Spleen (tissue), 13 donors: ENCODE measurements at places on chromosomes 12 and 14. TPM values are rescaled to one million over a fixed set of nuclear protein-coding genes. Genes with fewer than 3 reads are reported as not detected.

- no peak for DNase-seq
These were observed 45.4 kb upstream of the NR2C1 start for GRCh38 chr12:95118788-95119179.

- no peak for DNase-seq
These were observed 19.0 kb upstream of the KRAS start for GRCh38 chr12:25269701-25270100.

DNA sequence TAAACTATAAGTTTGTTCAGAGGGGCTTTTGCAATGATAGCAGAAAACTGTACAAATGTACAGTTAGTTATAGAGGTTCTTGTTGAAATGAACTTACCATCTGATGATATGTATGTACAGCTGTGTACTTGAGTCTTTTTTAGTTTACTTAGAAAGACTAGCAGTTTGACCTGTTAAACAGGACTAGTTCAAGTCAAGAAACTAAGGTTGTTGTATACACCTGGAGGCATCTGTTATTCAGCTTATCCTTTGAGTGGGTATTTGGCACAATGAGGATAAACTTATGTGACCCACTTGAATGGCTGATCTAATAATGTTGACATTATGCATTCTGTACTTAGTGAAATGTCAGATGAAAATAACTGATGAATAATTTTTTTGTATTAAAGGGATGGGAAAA lies 13.4 kb downstream of the MTERF2 start:
- DNase-seq: no peak

CRIP2 gene
- polyA plus RNA-seq: 97.7 TPM

- peak; percentile 95 for DNase-seq
These were observed 26.1 kb upstream of the UBC start for GRCh38 chr12:124940393-124941169.

- DNase-seq: peak; percentile 89
These were observed at the start of gene ADCY4 for GRCh38 chr14:24334431-24335291. TSS of gene ADCY4 (minus strand) at chr14:24335071. CDS start at chr14:24334652, 419 bp downstream.

GRCh38 chr12:91513313-91513712 lies 330.7 kb upstream of the DCN start:
- no peak for DNase-seq

NEMP1 gene
- 5.1 TPM for polyA plus RNA-seq

CLEC4A gene
- 15.3 TPM for polyA plus RNA-seq

GPR84 gene
- 0.35 TPM for polyA plus RNA-seq

DNA sequence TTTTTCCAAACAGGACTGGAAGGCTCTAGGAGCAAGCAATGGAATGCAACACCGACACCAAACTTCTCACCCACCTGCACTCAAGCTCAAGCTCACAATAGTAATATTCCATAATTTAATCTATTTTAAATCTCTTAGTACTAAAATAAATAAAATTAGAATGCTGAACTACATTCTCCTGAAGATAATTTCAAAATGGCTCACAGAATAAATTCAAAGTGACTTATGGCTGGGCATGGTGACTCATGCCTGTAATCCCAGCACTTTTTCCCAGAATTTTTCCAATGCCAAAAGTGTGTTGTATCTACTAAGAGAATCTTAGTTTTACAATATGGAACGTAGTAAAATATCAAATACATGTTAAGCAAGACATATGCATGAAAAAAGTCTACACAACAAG lies 31.5 kb downstream of the DUSP16 start:
- DNase-seq: no peak
